Cardiac septum (tissue), 1 donor: ENCODE measurements at places on chromosomes 3 and 15. TPM values are rescaled to one million over a fixed set of nuclear protein-coding genes. Genes with fewer than 3 reads are reported as not detected.

Gene TMEM89
- not detected for total RNA-seq

- no peak for DNase-seq
Observed at GRCh38 chr3:27681249-27681748, 40.8 kb downstream of the EOMES start.

- no peak for DNase-seq
Observed at GRCh38 chr3:143430568-143430967, 311.0 kb downstream of the CHST2 start.

DNA sequence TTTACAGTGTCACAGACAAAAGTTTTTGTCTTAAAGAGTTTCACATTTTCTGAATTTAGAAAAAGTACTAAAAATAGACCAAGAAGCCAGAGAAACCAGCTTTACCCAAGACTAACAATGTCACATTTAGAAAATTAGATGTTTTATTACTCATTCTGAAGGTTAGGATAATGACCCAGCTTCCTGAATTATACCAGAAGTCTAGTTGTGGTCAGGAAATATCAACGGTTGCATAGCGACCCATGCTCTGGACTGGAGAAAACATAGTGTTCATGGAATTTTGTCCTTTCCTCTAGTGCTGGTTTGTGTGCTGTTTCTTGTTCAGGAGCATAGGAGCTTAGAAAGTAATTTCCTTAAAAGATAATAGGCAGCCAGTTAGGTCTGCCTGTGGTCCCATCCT lies 59.0 kb downstream of the DPPA2 start:
- no peak for DNase-seq

DNA sequence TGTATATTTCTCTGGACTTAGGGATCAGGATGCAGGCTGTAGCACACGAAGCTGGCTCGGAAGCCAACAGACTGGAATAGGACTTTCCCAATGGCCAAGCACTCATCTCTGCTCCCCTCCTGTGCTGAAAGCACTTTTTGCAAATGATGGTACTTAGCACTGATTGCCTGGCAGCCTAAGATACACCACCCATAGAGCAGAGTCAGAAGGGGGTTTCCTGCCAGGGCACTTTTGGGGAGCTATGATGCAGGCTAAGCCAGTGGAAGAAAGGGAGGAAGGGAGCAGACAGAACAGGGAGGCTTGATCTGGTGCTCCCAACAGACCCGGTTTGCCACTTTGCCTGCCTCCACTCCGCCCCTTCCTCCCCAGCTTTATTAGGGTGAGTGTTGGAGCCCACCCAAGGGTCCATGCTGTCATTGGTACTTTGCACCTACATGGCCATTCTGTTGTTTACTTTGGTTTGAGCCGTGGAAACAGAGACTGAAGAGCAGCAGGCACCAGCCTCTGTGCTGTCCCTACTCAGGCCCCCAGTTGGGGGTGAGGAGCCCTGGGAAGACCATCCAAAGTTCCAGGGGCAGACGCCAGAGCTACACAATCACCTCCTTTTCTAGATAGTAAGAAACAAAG lies 15.9 kb downstream of the BSN start:
- no peak for DNase-seq
